ENCODE measurements at places on chromosomes 2 and 18.

GRCh38 chr18:57772387-57772799, 30.7 kb downstream of the ATP8B1 start:
- no peak for DNase-seq

DNA sequence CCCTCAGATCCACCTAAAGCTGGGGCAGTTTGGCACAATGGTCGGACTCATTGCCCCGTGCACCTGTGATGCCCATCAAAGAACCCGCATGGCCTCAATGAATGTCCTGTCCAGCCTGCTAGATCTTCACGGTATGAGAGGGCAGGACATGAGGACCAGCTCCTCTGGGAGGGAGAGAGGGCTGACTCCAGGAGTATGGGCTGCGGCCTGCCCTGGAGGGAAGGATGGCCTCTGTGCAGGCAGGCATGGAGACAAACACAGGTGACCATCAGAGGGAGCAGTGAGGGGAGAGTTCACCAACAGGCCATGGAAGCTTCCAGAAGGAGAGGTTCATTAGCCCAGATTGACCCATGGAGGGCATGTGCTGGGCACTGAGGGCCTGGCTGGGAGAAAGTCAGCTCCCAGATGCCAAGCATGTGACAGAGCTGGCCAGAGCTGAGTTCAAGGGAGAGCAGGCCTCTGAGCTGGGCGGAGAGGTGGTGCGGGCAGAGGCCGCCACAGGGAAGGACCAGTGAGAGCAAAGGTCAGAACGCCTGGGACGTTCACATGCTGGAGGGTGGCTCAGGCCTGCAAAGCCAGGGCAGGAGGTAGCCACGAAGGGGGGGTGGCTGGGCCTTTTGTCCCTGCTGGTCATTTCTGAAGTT, 36.2 kb downstream of the HJURP start:
- no peak for DNase-seq

DNA sequence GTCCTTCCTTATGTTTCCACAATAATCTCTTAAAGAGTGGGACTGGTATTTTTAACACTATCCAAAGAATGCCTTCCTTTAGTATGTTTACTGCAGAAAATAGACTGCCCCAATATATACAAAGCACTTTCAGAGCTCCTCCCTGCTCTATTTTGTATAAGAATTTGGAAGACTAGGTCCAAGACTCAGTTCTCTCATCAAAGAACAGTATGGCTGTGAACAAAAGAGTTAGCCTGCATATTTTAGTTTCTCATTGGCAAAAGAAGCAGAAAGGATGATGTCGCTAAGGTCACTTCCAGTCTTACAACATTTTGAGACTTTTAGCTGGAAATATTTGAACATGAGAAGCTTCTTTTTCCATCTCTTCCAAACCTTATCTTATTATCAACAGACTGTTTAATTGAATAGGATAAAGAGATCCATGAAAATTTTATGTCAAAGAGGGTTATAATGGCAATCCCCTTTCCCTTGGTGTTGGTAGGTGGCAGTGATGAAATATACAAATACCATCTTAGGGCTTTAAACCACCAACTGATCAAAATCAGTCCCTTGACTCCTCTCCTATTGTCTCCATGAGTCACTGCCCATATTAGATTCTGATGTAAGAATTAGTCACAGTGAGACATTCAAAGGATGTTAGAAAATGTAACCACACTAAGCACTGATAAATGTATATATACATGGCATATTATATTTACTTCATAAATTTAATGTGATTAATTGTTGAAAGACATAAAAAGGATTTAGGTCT, 266.9 kb upstream of the DSEL start:
- DNase-seq, result no peak

DNA sequence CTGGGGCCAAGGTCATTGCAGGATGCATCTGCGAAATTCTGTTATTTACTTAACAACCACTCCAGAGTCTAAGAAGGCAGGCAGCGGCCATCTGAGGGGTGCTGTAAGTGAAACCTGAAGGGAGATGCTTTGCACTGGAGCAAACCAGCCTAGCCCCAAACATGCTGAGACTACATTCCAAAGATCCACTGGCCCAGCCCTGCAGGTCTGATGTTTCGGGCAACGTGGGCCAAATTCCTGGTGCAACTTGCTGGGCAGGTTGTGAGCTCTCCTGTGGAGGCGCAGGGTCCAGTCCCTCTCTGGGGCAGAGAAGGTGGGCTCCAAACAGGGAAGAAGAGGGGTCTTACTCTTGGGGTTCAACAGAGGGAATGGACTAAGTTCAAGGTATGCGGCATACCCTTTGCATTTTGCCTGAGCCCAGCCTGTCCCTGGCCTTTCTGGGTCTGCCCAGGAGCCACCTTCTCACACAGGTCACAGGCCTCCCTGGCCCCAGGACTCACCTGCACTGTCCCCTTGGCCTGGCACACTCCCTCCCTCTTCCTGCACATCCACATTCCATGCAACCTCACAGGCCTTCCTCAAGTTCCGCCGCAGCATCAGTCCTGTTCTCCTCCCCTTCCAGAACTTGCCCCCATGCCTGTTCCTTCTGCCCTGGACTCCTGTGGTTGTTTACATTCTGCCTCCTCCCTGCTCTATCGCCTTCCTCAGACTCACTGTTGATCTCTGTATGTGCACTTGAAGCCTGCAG, 5.1 kb upstream of the MAL start:
- no peak for DNase-seq

DNA sequence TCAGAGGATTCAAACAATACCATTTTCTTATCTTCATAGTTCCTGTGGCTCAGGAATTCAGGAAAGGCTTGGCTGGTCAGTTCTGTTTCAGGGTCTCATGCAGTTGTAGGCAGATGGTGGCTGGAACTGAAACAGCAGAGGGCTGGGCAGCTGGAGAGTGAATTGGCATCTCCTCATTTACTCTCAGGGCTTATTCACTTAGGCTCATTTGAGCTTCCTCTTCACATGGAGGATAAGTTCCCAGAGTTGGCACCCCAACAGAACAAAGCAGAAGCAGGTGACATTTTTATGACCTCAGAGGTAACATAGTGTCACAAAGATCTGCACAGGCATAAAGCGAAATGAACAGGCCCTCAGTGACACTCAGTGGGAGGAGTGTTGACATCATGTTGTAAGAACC, 66.1 kb downstream of the RBBP8 start:
- DNase-seq, result no peak

GRCh38 chr2:148048475-148049221, 27.8 kb downstream of the MBD5 start:
- DNase-seq, result no peak

- DNase-seq, result no peak
Observed at GRCh38 chr18:74184875-74185274, 36.6 kb downstream of the TIMM21 start.

DNA sequence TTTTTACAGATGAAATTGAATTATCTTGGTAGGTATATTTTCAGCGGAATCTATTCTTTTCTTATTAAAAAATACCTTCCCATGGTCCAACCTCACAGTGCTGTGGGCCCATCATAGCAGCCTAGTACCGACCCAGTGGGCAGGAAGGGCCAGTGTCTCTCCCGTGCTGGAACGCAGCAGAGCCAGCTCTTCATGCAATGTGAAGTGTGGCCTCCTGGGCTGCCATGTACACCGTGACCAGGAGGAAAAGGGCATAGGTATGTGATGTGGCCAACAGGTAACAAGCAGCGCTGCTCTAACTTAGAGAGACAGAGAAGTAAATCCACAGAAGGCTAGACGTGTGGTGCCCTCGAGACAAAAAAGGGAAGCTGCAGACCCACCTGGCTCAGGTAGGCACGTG, 221.1 kb upstream of the SALL3 start:
- no peak for DNase-seq

- no peak for DNase-seq
Observed at GRCh38 chr2:95077530-95077825, 44.1 kb downstream of the MRPS5 start.

DNA sequence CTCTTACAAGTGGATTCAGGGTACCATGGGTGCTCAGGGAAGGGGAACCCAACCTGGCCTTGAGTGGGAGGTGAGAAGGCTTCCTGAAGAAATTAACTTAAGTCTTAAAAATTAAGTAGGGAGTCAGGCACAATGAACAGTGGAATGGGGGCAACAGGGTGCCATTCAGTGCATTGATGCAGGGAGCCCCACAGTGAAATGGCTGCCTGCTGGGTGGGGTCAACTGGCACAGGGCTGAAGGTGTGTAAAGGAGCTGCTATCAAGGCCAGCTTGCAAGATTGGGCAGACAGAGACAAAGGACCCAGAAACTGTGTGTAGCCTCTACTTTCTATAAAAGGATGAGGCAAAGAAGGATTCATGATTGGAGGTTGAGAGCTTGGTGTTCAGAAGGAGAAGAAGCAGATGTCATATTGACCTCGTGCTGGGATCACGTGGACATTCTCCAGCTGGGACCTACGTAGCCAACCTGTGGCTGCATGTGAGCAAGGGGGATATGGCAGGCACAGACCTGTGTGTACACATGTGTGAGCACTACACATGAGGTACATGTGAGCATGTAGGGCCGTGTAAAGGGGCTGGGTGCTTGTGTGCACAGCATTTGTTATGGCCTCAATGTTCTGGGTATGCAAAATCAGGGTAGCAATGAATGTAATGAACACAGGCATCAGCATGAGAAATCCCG, 209.5 kb upstream of the HAAO start:
- no peak for DNase-seq

GRCh38 chr2:239630618-239631286, 229.9 kb upstream of the HDAC4 start:
- DNase-seq, result no peak

GRCh38 chr2:200177971-200178911, 128.3 kb upstream of the SPATS2L start:
- no peak for DNase-seq

GRCh38 chr2:172859581-172860335, 124.1 kb downstream of the RAPGEF4 start:
- DNase-seq, result no peak

GRCh38 chr2:153546358-153546757, 67.8 kb upstream of the RPRM start:
- DNase-seq, result no peak

DNA sequence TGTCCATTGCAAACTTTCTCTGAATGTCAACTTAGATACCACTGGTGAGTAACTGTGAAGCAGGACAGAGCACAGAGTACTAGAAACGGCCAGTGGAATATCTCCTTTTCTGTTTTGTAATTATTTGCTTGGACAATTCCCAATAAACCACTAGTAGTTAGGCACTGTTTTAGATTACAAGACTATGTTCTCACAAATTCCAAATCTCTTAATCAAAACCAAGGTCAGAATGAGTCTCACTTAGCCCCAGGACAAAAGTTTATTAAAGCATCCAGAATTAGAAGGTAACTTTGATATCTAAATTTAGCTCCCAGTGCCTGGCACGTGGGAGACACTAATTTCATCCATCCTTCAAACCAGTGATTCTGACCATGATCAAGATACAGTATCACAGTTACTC, 89.0 kb downstream of the ZNF521 start:
- no peak for DNase-seq

DNA sequence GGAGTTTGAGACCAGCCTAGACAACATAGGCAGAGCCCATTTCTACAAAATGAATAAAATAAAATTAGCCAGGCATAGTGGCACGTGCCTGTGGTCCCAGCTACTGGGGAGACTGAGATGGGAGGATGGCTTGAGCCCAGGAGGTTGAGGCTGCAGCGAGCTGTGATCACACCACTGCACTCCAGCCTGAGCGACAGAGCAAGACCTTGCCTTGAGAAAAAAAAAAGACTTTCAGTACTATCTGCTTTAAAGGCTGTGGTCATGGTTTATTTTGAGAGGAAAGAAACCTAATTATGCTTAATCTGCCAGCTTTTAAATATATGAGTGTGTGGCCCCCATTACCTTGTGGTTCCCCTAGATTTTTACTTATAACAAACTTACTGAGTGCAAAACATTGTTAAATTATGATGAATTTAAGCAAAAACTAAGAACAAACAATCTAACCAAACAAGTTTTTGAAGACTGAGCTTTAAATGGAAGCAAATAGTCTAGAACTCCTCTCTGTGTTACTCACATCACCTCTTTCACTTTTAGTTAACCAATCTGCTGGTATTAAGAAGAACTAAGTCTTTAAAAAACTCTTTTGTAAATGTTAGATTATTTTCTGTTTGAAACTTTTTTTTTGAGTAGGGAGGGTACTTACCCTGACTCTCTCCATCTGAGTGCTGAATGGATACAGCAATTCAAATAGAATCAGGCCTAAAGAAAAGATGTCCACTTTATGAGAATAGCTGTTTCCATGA, 65.4 kb downstream of the EIF2AK3 start:
- DNase-seq, result no peak

DNA sequence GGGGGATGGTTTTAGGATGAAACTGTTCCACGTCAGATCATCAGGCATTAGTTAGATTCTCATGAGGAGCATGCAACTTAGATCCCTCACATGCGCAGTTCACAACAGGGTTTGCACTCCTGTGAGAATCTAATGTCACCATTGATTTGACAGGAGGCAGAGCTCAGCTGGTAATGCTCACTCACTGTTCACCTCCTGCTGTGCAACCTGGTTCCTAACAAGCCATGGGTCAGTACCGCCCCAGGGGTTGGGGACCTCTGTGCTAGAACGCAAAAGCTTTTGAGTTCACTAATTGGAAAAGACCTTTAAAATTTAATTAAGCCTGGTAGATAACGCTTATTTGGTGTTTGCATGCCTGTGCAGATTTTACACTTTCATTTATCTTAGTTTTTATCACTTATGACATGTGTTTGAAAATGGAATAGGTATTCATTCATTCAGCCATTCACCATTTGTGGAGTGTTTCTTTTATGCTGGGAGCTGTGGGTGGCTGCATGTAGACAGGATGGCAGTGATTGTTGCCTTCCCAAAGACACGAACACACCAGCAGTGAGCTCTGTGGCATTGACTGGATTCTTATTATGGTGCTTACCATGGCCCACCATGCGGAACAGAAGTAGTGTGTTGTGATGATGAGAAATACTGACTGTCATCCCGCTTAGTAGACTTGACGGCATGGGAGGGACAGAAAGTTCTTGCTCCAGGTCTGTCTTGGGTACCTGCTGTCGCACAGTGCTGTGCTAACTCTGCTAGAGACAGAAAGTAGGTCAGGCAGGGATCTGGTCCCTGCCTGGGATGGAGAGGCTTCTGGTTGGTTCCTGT, 6.4 kb downstream of the RAB31 start:
- no peak for DNase-seq

DNA sequence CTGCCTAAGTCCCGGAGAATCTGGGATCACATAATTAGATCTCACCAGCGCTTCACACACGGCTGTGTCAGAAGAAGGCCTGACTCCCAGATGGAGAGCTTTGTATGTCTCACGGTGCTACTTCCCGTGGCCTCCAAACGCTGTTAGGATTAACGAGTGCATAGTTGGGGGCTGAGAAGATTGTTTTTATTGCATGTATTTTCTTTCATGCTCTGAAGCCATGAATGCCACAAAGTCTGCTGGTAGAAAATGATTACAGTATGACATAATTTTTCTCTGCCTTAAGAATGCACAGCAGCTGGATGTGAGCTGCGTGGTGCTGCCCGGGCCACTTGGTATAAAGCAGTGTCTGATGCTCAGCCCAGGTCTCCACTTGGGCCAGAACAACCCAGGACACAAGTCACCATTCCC, 166.5 kb downstream of the SEPTIN10 start:
- DNase-seq, result no peak

GRCh38 chr18:3329471-3329870, 67.5 kb downstream of the MYL12B start:
- DNase-seq, result no peak

GRCh38 chr2:219298759-219299371, 10.3 kb downstream of the PTPRN start:
- peak; percentile 88 for DNase-seq
